ENCODE measurements at places on chromosomes 11 and 22. TPM values are rescaled to one million over a fixed set of nuclear protein-coding genes. Genes with fewer than 3 reads are reported as not detected.

GRCh38 chr11:47725442-47726117, 10.4 kb upstream of the AGBL2 start:
- no peak for DNase-seq
- peaks cover 8% of the 10 kb centered on the region for H3K4me1 ChIP-seq
- no peaks in the 10 kb centered on the region for H3K27me3 ChIP-seq
- peaks cover 100% of the 10 kb centered on the region for H3K36me3 ChIP-seq
- no peak overlapping the region for H3K4me3 ChIP-seq
- H3K27ac ChIP-seq, result no peak overlapping the region

Gene TEX12
- not detected for total RNA-seq

Gene GVQW3
- total RNA-seq, result 1.8 TPM

- peak; percentile 78 for DNase-seq
- peak overlapping the region; percentile 3 for H3K4me3 ChIP-seq
- H3K36me3 ChIP-seq, result peaks cover 2% of the 10 kb centered on the region
Measured at GRCh38 chr22:30305519-30305905, 16.2 kb upstream of the CASTOR1 start.

Gene PGM2L1
- 1.3 TPM for total RNA-seq

Gene SCGB2A2
- total RNA-seq, result not detected

DNA sequence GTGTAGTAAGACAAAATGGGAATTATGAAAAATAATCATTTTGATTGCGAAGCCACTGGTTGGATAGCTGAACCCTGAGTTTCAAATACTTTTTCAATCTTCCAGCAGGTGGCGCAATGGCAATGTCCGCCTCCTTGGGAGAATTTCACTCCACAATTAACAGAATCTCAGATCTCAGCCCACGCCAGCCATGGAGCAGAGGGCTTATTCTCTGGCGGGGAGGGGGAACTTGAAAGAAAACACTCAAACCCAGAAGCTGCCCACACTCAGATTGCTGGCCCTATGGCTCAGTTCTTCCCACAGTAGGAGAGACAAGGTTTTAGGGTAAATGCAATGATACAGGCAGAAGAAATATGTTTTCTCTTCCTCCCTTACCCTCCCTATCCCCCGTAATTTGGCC, 38.7 kb upstream of the RCN1 start:
- peaks cover 9% of the 10 kb centered on the region for H3K27me3 ChIP-seq
- H3K4me3 ChIP-seq, result no peak overlapping the region
- no peaks in the 10 kb centered on the region for H3K4me1 ChIP-seq
- peak; percentile 60 for DNase-seq
- H3K36me3 ChIP-seq, result no peaks in the 10 kb centered on the region
- no peak overlapping the region for H3K27ac ChIP-seq

DNA sequence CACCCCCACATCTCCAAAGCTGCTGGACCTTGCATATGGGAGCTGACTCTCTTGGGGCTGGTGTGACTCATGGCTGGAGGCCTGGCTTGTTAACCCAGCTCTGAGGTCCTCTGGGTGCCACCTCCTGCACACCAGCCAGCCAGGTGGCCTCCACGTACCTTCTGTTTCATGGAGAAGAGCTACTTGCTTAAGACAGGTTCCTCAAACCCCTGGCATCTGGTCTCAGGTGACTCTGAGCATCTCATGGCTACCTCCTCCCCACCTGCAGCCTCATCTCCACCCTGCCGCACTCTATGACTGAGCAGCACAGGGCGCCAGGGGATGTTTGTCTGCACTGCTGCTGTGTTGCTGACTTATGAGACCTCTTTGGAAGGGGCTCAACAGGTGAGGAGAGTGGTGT, 55.7 kb downstream of the BCR start:
- H3K27ac ChIP-seq, result no peak overlapping the region
- H3K27me3 ChIP-seq, result no peaks in the 10 kb centered on the region

Gene MYOD1
- not detected for total RNA-seq

- no peak for DNase-seq
- no peaks in the 10 kb centered on the region for H3K36me3 ChIP-seq
- peaks cover 19% of the 10 kb centered on the region for H3K4me1 ChIP-seq
- H3K27ac ChIP-seq, result peak overlapping the region; percentile 100
- no peaks in the 10 kb centered on the region for H3K27me3 ChIP-seq
- no peak overlapping the region for H3K4me3 ChIP-seq
Measured at GRCh38 chr22:35301372-35301874, 1.7 kb downstream of the TOM1 start.

- no peaks in the 10 kb centered on the region for H3K27me3 ChIP-seq
- peaks cover 27% of the 10 kb centered on the region for H3K4me1 ChIP-seq
- no peaks in the 10 kb centered on the region for H3K36me3 ChIP-seq
- peak; percentile 84 for DNase-seq
- H3K27ac ChIP-seq, result peak overlapping the region; percentile 92
Measured at GRCh38 chr11:45209891-45210699, 63.7 kb downstream of the PRDM11 start.

Gene CCDC116
- not detected for total RNA-seq

DNA sequence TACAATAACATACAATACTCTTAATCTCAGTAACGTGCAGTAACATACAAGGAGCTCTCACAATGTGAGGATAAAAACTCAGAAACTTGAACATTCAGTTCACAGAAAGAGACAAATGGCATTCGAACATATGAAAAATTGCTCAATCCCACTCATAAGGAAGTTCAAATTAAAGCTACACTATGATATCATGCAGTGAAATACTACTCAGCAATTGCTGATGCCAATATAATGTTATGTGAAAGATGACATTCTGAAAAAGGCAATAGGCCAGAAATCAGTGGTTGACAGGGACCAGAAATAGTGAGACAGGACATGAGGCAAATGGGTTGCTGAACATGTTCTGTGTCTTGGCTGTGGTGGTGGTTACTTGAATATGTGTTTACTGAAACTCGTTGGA, 33.7 kb upstream of the PITPNB start:
- H3K4me1 ChIP-seq, result peaks cover 17% of the 10 kb centered on the region
- H3K27ac ChIP-seq, result no peak overlapping the region
- H3K36me3 ChIP-seq, result no peaks in the 10 kb centered on the region
- no peaks in the 10 kb centered on the region for H3K27me3 ChIP-seq
- H3K4me3 ChIP-seq, result no peak overlapping the region

DNA sequence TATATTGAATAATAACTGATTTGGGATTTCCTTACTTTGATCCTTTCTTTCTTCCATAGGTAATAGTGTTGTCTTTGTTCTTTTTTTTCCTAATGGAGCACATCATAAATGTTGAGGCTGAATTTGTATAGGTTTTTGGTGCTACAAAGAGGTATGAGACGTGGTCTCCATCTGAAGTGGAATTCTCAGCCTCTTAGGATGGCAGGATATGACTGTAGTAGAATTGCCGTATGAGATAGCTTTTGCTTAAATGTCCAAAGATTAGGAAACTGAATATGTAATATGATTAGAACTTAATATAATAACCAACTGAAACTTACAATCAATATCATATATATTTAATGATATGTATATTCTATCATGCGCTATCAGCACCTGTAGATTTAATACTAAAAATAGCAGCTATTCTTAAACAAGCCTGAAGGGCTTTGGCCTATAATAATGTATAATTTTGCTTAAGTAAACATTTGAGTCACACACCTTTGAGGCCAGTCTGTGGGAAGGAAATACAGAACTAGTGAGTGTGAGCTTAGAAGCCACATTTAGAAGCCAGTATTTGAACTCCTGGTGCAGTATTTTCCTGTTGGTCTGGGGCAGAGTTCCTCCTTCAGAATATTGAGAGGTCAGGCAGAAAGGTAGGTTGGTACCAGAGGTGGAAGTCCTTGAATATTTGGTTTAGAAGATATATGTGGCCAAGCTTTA, 62.6 kb downstream of the SWAP70 start:
- peaks cover 73% of the 10 kb centered on the region for H3K36me3 ChIP-seq
- no peaks in the 10 kb centered on the region for H3K4me1 ChIP-seq
- no peak for DNase-seq
- no peak overlapping the region for H3K4me3 ChIP-seq
- H3K27ac ChIP-seq, result no peak overlapping the region

DNA sequence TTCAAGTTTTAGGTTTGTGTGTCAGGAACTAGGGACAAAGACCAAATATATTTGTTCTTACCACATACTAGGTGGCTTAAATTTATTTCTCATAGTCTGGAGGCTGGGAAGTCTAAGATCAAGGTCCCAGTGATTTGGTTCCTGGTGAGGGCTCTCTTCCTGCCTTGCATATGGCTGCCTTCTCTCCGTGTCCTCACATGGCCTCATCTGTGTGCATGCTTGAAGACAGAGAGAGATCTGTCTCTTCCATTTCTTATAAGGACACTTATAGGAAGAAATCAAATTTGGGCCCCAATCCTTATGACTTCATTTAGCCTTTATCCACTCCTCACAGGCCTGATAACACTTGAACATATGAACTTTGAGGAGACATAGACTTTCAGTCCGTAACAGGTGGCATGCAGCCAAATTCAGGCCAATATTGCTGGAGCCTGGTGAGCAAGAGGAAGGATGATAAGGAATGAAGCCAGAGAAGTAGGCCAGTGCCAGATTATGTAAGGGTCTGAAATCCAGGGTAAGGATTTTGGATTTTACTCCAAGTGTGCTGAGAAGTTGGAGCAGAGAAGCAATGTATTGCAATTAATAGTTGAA, 35.1 kb downstream of the TTC17 start:
- no peak overlapping the region for H3K4me3 ChIP-seq
- DNase-seq, result peak; percentile 32
- H3K36me3 ChIP-seq, result peaks cover 98% of the 10 kb centered on the region
- H3K27ac ChIP-seq, result no peak overlapping the region
